ENCODE measurements at places on chromosomes 3 and 15.

DNA sequence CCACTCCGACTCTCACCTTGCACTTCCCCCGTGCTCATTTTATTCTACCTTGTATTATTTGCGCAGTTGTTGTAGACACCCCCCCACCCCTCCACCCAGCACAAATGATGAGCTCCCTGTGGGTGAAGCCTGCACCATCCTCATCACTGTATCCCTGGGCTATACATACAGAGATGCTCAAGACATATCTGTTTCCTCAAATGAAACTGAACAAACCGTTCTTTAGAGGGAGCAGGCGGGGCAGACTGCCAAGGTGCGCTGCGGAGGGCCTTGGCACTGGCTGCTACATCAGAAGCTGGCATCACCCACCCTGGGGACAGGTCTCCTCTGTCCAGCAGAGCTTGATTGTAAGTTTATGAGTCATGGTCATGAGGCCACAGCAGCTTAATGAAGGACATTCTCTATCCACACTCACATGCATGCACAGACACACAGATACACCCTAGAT is 29.0 kb downstream of the ADCY5 start:
- no peak for DNase-seq

- no peak for DNase-seq
These were observed 2.8 kb downstream of the OCA2 start for GRCh38 chr15:28096411-28096669.

DNA sequence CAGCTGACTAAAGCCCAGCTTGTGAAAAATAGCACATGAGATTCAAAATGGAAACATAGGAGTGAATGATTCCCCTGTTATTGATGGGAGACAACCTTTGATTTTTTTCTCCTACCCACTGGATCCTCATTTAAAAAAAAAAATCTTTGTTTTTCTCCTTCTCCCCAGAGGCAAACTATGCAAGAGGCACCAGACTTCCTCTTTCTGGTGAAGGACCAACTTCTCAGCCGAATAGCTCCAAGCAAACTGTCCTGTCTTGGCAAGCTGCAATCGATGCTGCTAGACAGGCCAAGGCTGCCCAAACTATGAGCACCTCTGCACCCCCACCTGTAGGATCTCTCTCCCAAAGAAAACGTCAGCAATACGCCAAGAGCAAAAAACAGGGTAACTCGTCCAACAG is 2.6 kb downstream of the CACNA1D start:
- no peak for DNase-seq

DNA sequence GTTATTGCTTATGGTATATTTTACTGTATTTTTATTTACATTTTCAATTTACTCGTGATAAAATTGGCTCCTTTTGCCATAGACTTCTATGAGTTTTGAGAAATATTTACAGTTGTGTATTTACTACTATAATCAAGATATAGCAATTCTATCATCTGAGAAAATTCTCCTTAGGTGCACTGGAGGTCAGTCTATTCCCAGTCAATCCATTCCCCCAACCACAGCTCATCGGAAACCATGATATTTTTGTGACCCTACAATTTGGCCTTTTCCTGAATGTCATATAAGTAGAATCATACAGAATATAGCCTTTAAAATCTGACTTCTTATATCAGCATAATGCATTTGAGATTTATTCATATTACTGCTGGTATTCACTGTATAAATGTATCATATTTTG is 114.7 kb upstream of the LRTM1 start:
- no peak for DNase-seq

DNA sequence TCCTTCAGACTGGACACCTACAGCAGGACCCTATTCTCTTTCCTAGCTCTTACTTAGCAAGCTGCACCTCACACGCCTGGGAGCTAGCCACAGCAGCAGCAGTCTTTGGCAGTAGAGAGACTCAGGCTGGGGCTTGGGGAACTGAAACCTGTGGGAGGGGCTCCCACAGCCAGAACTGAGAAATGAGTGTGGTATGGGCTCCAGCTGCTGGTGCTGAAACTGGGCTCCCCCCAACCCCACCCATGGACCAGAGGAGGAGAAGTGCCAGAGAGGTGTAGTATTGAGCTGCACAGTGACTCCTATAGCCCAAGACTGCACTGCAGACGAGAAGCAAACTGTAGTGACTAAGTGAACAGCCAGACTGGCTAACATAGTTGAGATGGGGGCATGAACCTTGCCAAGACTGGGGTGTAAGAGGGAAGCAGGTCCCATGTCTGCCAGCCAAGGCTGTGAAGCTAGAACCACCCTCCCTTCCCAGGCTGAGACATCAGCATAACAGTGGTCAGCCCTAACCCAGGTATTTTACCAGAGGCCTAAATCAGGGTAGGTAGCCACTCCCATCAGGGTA is 62.5 kb downstream of the MYO5A start:
- peak; percentile 44 for DNase-seq

GRCh38 chr3:195131176-195131575 is 139.8 kb downstream of the XXYLT1 start:
- DNase-seq, result no peak

- DNase-seq, result no peak
These were observed 74.9 kb downstream of the PIK3R4 start for GRCh38 chr3:130671545-130672312.

DNA sequence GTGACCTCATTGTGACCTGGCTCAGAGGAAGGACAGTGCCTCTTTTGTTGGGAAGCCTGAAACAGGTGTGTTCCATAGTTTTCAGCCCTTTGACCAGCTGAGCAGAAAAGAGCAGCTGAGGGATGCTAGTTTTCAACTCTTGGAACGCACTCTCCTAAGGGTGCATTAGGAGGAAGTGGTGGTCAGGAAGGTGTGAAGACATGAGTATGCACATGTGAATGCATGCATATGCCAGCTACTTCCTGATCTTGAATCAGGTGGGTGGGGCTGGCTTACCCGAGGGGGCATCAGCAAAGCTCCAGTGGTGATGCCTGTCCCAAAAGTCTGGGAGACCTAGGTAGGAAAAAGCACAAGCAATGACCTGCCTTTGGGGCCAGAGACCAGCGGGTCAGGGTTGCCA is 23.3 kb upstream of the CEMIP start:
- no peak for DNase-seq
